Stimulated activated naive B cell treated with anti-CD40 and anti-IgM and Interleukin-4, amounts not matched to agents 10 μg/mL and 1 μg/mL and 100 μg/mL, for 72 hours (primary cell): ENCODE measurements at places on chromosomes 7 and 10.

- DNase-seq, result peak; percentile 8
Observed at GRCh38 chr7:129949292-129950133, 3.2 kb downstream of the UBE2H start.

- no peak for DNase-seq
Observed at GRCh38 chr7:26787701-26788100, 76.7 kb downstream of the SKAP2 start.

- DNase-seq, result no peak
Observed at GRCh38 chr10:68434657-68435056, 27.6 kb upstream of the RUFY2 start.

GRCh38 chr10:62491597-62491996, 117.4 kb downstream of the ZNF365 start:
- no peak for DNase-seq

- no peak for DNase-seq
Observed at GRCh38 chr7:50405221-50405620, 44.9 kb downstream of the FIGNL1 start.

- DNase-seq, result no peak
Observed at GRCh38 chr7:95578299-95578855, 17.9 kb downstream of the PDK4 start.

- no peak for DNase-seq
Observed at GRCh38 chr7:120873401-120873800, 15.5 kb upstream of the TSPAN12 start.

DNA sequence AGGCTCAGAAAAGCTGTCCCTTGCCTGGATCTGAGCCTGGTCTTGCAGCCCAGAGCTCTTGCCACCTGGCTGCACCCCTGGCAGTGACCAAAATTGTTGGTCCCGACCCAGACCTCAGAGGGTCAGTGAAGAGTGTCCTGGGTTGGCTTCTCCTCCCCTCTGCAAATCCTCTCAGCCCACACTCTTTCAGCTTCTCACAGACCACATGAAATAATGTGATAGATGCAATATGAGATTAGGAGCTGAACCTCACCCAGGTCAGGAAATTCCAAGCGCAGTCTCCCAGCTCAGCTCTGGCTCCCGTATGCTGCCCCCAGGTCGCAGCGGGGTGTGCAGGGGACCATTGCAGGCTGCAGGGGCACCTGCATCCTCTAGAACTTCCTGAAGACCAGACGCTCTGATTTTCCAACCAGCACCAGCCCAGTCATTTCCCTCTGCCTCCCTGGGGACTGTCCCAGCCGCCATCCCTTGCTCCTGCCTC, 19.6 kb upstream of the RET start:
- no peak for DNase-seq

- DNase-seq, result no peak
Observed at GRCh38 chr10:105149371-105149891, 508.3 kb downstream of the SORCS3 start.

- DNase-seq, result no peak
Observed at GRCh38 chr10:31011017-31011664, 20.5 kb downstream of the ZNF438 start.

DNA sequence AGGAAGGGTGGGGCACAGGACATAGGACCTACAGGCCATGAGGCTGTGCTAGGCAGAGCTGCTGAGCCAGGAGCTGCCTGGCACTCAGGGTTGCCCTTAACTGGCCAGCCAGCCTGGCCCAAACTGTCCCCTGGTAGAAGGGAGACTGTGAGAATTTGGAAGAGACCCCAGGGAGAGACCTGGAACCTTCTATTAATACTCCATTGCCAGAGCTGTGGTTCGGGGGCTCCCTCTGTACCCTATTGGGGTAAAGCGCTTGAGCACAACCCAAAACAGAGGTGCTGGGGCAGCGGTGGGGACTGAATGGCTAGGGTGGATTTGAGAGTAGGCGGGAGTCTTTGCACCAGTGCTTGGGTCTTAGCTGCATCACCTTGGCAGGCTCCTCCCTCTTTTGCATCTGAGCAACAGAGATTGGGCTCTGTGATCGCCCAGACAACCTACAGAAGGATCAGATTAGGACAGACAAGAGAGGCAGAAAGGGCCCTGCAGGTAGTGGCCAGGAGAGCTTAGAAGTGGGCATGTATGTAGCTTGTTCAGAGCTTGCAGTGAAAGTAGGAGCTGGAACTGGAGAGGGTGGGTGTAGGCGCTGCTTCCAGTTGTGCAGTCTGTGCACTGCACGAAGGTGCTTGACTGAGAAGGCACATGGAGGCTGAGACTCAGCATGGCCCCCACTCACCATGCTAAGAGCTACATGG, 53.3 kb downstream of the ADCYAP1R1 start:
- DNase-seq, result no peak

DNA sequence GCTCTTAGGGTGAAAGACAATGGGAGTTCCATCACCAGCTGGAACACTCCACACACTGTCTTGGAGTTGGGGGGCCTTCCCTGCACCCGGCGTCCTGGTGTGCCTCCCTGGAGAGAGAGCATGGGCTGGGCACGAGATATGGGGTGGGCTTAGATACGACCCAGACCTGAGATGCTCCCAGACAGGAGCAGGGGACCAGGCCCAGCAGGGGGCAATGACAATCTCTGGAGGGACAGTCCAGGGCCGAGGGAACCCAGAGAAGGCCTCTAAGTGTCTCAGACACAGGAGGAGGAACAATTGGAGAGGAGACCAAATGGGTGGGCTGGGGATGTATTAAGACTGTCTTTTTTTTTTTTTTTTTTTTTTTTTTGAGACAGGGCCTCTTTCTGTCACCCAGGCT, 40.0 kb downstream of the MYL10 start:
- DNase-seq, result no peak

DNA sequence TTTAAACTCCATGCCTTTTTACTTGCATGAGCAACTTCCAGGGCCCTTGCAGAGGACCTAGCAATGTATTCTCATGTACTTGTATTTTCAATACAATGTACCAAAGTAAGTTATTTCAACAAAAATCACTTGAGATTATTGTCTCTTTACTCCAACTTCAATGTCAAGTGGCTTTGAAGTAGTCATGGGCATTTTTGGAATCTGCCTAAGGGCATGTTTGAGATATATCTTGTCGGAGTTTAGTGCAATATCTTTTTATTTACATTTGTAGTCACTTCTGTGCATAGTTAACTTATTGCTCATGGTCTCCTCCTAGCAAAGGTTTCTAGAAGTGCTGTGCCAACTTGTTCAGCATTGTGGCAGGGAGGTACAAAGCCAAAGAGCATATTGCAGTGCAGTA, 508.7 kb upstream of the SEMA3D start:
- DNase-seq, result no peak

DNA sequence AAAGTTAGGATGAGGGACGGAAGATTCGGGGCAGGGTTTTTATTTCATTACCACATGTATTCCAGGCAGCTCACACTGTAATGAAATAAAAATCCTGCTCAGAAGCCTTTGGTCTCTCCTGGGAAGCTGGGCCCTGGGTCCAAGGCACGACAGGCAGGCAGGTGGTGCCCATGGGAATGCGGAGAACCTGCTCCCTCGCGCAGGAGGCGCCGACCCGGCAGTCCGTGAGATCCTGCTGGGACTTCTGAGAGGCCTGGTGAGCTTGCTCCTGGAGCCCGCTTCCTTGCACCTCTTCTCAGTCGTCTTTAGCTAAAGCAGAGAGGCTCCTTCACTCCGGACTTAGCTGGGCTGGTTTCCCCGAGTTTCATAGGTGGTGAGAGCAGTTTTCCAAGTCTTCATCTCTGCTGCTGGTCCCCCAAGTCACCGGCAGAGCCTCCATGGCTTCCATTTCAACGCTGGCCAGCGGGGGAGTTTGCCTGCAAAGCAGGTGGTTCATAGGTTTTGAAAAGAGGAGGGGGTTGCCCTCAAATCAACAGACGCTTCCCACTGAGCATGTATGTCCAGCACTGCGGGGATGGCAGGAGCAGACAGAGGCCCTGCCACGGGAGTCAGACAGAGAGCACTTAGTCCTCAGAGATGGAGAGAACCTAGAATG, 24.5 kb downstream of the IL15RA start:
- DNase-seq, result no peak

DNA sequence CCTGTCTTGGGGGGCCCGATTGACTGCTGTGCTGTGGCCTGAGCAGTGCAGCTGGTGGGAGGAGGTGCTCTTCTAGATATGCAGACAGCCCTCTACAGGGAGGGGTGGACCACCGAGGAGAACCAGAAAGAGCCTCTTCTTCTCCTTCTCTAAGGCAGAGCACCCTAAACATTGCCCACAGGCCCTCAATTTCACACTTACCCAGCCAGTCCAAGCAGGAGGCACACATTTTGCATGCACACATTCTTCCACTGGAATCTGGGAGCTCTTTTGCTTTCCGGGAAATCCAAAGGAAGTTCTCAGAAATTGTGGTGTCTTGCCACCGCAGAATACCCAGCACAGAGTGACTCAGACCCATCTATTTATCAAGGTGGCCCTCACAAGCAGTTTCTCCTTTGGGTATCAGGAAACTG, 45.8 kb downstream of the EEPD1 start:
- no peak for DNase-seq

DNA sequence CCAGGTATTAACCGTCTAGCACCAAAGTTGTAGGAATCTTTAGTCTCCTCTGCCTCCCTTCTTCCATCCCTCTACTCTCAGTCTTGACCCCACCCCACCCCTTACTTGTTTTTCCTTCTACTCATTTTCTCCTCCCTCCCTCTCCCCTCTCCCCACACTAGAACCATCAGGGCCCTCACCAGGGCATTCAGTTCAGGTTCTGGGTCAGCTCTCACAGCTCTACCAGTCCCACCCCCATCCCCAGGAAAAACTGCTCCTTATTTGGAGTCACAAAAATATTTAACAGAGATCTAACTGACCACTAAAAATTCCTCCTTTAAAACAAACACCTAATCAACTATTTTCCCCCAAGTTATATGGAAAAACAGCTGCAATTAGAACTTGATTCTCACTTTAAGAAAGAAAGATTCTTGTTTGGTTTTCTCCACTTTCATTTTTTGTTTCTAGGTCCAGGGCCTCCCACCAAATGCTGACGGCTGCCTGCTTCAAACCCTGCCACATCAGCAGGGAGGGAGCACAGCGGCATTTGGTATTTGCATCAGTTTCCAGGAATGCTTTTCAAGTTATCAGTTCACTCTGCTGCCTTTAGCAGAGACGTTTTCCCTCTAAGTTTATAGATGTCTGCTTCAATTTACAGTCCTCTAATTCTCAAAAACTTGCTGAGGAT, 2.8 kb upstream of the COL1A2 start:
- no peak for DNase-seq

- DNase-seq, result no peak
Observed at GRCh38 chr10:64486149-64486548, 964.9 kb downstream of the REEP3 start.

DNA sequence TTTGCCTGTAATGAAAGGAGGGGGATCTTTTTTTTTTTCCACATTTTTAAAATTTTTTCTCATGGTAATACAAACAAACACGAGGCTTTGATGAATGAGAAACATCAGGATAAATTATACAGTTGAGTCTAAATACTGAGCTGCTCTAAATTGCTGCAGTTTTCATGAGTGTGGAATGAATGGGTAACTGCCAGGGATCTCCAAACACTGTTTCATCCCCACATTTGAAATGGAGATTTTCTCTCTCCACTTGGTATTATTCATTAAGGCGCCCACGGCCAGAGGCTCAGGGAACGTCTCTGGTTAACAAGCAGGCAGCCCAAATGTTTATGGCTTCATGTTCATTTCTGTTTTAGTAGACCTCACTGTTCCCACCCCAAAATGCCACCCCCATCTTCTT, 717.1 kb downstream of the GRID1 start:
- no peak for DNase-seq
